ENCODE measurements at places on chromosomes 4 and X.

DNA sequence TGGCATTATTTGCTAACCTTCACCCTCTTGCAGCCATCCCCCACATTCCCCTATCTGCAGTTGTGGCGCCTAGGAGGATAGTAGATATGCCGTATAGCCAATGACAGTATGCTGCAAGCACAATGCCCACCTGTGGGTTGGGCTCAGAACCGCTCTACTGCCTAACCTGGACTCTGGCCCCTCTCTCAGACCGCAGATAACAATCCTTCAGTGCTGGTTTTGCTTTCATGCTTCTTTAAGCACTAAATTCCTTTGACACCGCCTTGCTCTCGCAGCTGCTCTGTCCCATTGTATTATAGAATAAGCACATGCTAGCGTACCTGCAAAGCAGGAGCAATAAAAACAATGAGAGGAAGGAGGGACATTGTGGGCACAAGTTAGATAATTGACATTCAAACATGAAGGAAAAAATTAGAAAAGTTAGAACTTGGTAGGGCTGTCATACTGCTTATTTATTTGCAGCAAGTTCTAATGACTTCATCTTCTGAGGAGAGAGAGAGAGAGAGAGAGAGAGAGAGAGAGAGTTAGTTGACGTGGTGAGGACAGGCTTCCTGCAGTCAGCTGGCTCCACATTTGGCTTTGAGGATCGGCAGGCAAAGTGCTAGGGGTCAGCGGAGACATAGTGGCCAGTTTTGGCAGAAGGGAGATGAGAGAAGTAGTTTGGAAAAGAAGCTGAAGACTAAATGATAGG, 55.8 kb downstream of the WWC2 start:
- no peak for DNase-seq

DNA sequence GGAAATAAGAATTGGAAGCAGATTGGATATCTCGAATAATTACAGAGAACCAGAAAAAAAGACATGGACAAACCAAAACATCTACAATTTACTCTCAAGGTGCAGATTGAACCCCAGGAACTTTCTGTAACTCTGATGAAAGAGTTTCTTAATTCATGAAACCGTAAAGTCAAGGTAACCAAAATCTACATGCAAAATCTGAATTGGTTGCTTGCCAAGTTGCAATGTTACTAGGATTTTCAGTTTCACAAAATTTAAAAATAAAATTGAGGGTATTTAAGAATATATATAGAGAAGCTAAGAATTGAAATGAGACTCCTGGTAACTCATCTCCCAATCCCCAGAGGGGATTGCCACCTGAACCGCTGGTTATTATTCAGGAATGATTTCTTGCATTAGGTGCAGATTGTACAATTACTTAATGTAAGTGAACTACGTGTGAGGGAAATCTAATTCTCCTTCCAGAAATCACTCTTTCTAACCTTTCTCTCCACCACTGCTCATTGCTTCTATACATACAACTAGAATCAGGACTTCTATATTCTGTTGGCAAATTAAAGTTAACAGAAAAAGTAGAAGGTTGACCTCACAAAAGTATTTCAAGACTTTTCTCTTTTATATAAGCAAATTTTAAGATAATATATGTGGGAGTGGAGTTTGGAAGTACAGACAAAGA, 221.5 kb upstream of the NDST4 start:
- DNase-seq: no peak

GRCh38 chr4:76188557-76188956, 25.1 kb downstream of the SCARB2 start:
- no peak for DNase-seq

- DNase-seq: no peak
Measured at GRCh38 chr4:41189666-41190065, 24.7 kb downstream of the APBB2 start.

DNA sequence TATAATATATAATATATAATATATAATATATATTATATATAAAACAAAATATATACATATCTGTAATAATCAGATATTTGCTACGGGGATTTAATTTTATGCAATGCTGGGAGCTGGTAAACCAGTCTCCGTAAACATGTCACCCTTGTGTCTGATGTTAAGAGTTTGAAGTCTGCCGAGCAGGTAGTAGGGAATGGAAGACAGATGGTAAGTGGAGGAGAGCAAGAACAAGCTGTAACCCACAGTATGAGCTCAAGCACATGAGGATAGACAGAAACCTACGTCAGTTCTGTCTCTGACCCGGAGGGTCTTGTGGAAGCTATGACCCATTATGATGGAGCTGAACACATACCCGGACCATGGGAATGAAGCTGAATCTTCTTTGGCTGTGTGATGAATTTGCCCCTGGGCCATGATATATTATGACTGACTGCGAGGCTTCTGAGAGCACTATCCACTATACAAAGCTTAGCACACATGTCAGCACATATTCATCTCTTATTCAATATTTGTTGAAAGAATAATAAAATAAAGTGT, 46.2 kb downstream of the TIGD2 start:
- no peak for DNase-seq

GRCh38 chr4:8029689-8030088, 90.0 kb upstream of the AFAP1 start:
- no peak for DNase-seq

DNA sequence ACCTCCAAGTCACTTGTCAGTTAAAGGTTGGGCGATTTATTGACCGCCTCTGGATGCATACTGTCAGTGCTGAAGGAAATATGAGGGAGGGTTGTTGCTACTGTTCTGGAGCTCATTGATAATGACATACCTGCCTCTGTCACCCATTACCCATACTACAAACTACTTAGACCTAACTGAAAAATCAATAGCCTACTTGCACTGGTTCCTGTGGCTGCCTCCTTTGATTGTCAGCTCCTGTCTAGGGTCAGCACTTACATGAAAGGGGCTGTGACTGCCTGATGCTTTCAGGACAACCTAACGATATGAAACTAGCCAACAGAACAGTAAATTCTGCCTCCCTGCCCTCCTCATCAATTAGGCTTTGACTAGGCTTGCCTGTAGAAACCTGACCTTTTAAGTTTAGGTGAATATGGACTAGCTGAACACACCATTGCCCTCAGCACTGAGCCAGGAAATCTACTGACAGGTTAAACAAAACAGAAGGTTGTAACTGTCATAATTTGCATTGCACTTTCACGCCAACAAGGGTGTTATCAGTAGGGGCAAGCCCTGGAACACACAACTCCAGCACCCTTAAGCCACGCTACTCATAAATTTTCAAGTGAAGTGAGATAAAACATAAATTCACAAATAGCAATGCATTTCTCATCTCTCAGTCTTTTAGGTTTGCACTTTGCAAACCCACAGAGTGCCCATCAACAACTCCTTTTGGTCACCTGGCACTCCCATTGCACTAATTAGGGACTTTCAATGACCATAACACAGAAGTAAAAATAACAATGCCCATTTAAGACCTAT, 9.0 kb upstream of the MAB21L2 start:
- DNase-seq: no peak

DNA sequence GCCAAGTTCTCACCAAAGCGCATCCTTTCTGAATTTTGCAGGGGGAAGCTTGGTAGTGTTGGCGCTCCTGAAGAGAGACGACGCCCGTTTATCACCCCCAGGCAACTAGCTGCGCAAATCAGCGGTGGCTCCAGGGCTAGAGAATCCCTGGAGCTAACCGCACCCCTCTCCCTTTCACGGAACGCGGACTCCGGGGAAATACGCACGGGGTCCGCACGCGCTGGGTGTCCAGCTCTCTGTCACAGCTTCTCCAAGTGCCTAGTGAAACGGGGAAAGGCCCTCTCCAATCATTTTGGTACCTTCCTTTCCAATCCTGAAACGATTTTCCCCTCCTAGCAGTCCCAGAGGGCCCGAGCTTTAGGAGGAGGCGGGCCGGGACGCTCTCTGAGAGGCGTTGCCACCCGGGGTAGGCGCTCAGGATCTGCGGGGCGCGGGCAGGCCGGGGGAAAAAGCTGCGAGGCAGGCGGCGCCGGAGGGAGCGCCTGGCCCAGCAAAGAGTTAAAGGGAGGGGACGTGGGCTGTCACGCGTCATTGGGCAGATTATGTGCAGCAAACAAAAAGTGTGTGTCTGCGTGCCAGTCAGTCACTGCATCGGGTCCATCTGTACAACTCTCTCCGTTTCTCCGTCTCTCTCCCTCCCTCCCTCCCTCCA, at the start of gene PRDM8:
PRDM8 (plus strand) TSS at position 582 of the 652 bp plus-strand sequence. CDS start 2,578 bp downstream, outside the sequence.
- DNase-seq: no peak

DNA sequence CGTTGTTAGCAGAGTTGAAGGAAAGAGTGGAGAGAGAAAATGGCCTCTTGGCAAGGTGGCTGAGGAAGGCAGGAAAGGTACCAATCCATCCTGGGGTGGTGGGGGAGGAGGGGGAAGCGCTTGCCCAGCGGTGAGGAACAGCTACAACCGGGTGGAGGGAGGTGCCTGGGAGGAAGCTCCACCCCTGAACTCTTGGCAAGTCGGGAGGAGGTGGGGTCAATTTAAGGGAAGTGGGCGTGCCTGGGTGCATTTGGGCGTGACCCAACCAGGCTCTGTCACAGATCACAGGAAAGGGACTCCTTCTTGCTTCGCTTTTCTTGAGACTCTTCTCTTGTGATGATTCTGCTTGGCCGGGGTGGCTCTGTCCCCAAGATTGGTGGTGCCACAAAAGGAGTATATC, 41.7 kb downstream of the BCORL1 start:
- DNase-seq: peak; percentile 57

- DNase-seq: no peak
Measured at GRCh38 chrX:133876646-133877045, 108.7 kb downstream of the GPC3 start.

GRCh38 chr4:21915761-21916160, 32.8 kb downstream of the KCNIP4 start:
- no peak for DNase-seq

Data from activated CD8-positive, alpha-beta memory T cell treated with anti-CD3 and anti-CD28 coated beads for 4 hours (primary cell).